ENCODE measurements at places on chromosomes 12 and 14. TPM values are rescaled to one million over a fixed set of nuclear protein-coding genes. Genes with fewer than 3 reads are reported as not detected.

RNF41 gene
- 47.6 TPM for total RNA-seq

GRCh38 chr12:91958816-91959215, 186.8 kb downstream of the BTG1 start:
- H3K4me1 ChIP-seq = peaks cover 6% of the 10 kb centered on the region
- no peak overlapping the region for H3K27ac ChIP-seq
- no peaks in the 10 kb centered on the region for H3K27me3 ChIP-seq
- no peak overlapping the region for H3K4me3 ChIP-seq
- no peaks in the 10 kb centered on the region for H3K36me3 ChIP-seq

GDF3 gene
- not detected for total RNA-seq

DNA sequence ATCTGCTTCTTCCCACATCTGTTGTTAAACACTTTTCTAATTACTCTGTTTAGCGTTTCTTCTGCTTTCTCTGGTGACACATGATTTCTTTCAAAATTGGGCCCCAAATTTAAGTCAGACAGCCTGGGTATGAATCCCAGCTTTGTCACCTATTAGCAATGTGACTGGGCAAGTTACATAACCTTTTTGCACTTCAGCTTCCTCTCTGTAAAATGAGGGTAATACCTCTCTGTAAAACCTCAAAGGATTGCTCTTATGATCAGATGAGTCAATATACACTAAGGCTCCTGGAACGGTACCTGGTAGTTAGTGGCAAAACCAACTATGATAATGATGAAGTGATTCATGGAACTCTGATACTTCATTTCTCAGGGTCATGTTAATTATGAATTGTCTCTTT, 33.0 kb downstream of the E2F7 start:
- DNase-seq = no peak
- no peaks in the 10 kb centered on the region for H3K36me3 ChIP-seq
- H3K4me3 ChIP-seq = no peak overlapping the region
- no peaks in the 10 kb centered on the region for H3K4me1 ChIP-seq
- no peak overlapping the region for H3K27ac ChIP-seq

DNA sequence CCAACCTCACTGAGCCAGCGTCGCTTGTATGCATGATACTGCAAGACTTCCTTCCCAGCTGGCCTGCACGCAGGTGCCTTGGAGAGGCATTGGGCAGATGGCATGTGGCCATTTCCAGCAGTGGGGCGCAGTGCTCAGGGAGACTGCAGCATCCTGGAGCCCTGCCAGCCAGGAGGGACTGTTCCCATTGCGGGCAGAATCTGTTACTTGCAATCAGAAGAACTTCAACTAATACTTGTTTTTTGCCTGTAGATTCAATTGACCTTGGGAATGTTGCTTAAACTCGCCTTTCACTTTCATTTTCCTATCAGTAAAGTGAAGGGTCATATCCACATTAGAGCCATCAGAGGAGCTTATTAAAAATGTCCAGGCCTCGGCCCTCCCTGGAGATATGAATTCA, 29.8 kb downstream of the ANKRD9 start:
- H3K4me3 ChIP-seq = no peak overlapping the region
- no peaks in the 10 kb centered on the region for H3K36me3 ChIP-seq
- H3K27me3 ChIP-seq = no peaks in the 10 kb centered on the region
- DNase-seq = no peak
- H3K27ac ChIP-seq = no peak overlapping the region
- H3K4me1 ChIP-seq = peaks cover 4% of the 10 kb centered on the region

STRN3 gene
- 47.6 TPM for total RNA-seq

HCAR2 gene
- 3.8 TPM for total RNA-seq

DNA sequence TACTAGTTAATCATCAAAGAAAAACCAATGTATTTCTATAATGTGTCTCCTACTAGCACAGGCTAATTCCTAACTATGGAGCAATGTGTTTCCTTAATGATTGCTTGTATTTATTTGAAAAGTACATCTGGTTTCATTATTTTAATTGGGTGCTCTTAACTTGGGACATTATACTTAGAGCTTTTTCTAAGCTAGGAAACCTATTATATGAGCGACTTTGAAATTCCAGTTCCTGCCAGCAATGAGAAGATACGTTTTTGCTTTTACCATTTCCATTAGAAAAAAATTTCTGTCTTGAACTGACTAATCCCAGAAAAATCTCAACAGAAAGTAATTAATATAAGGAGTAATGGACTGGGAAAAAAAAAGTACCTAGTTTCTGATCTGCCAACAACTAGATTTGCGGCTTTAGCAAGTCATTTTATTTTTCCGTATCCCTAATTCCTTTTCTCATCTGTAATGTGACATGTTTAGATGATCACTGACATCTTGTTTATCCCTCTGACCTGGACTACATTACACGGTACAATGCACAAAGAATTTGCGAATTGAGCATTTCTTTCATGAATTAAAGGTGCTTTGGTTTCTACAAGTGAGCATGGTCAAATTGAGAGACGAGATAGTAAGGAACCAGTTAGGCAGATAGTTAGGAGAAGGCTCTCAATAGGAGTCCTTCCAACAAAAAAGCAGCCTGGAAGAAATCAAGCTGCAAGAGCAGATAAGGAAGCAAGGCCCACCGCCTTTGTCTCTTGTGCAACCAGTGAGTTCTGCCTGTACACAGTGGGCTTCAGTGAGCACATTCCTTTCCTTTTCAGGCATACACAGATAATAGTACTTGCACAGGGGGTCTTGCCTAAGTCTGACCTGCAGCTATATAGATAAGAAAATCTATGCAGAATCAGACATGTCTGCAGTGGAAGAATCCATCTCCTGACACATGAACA, 1765.0 kb upstream of the FLRT2 start:
- H3K36me3 ChIP-seq = no peaks in the 10 kb centered on the region
- H3K4me3 ChIP-seq = no peak overlapping the region
- no peaks in the 10 kb centered on the region for H3K27me3 ChIP-seq
- peaks cover 10% of the 10 kb centered on the region for H3K4me1 ChIP-seq
- no peak for DNase-seq

Data from hepatocyte (in vitro differentiated cells).